ENCODE measurements at places on chromosomes 4 and X.

DNA sequence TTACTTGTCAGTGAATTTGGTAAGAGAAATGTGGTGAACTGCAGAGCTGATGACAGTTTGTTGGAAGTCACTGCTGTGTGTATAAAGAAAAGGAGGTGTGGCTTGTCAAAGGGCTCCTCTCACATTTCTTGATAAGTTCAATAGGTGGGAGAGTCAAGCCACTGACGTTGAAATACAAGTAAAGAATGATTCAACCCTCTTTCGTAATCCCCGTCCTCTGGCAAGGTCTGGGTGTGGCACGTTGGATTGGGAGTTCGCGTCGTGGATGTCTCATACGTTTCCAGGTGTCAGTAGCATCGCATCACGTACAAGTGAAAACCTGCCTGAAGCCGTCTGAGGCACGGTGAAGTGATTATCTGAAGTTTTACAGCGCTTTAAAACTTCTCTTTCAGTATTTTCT is 76.4 kb downstream of the EGF start:
- DNase-seq, result no peak

- DNase-seq, result no peak
Measured at GRCh38 chr4:175891851-175892250, 79.8 kb upstream of the GPM6A start.

DNA sequence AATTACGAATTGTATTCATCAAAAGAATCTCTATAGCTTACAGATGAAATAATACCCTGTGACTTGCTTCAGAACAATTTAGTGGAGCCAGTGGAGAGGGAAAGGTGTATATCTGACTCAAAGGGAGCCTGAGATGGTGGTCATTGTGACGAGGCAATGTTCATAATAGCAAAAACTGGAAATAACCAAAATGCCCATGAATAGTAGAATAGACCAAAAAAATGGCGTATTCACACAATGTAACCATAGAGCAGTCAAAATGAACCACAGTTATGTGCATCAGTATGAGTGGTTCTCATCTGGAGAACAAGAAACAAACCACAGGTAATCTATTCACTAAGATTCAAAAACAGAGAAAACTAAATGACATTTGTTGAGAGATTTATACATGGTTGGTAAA is 125.3 kb upstream of the CLNK start:
- no peak for DNase-seq

- no peak for DNase-seq
Measured at GRCh38 chr4:39706741-39707511, 9.0 kb downstream of the UBE2K start.

- no peak for DNase-seq
Measured at GRCh38 chrX:153685751-153686696, 1.7 kb upstream of the SLC6A8 start.

DNA sequence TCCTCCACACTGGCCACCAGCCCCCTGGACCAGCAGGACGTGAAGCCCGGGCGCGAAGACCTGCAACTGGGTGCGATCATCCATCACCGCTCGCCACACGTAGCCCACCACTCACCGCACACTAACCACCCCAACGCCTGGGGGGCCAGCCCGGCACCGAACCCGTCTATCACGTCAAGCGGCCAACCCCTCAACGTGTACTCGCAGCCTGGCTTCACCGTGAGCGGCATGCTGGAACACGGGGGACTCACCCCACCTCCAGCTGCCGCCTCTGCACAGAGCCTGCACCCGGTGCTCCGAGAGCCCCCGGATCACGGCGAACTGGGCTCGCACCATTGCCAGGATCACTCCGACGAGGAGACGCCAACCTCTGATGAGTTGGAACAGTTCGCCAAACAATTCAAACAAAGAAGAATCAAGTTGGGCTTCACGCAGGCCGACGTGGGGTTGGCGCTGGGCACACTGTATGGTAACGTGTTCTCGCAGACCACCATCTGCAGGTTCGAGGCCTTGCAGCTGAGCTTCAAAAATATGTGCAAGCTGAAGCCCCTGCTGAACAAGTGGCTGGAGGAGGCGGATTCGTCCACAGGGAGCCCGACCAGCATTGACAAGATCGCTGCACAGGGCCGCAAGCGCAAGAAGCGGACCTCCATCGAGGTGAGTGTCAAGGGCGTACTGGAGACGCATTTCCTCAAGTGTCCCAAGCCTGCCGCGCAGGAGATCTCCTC is 600 bp downstream of the POU3F4 start:
- no peak for DNase-seq

GRCh38 chrX:131061306-131061705 is 3.2 kb downstream of the ARHGAP36 start:
- no peak for DNase-seq

DNA sequence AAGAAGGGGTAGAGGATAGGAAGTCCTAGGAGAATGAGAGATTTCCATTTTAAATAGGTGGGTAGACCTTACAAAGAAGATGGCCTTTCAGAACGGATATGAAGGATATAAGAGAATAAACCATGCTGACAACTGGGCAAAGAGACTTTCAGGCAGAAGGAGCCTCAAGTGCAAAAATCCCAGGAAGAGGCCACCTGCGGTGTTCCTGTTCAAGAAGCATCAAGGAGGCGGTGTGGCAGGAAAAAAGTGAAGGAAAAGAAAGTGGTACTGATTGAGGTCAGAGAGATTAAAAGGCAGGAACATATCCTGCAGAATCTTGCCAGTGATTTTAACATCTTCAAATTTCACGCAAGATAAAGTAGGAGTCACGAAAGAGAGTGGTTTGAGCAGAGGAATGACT is 172.0 kb downstream of the FSTL5 start:
- no peak for DNase-seq

GRCh38 chrX:153338836-153339235 is 4.9 kb downstream of the ZNF275 start:
- no peak for DNase-seq

DNA sequence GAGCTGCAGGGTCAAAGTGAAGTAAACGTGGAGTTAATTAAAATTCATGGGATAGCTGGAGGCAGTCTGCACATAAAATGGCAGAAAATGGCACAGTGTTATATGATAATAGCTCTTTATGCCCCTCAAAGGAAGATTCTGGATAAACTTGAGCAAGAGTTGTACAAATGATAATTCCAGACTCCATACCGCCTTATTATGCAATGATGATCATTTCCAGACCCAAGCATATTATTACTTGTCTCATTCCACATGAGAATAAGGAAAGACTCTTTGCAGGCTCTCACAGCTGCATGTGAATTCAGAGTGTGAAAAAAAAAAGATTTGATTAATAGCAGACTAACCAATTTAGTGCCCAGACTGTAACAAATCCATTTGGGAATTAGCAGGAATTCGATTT is 105.4 kb downstream of the STK32B start:
- no peak for DNase-seq

- no peak for DNase-seq
Measured at GRCh38 chrX:56817179-56817578, 88.1 kb downstream of the NBDY start.

- DNase-seq, result no peak
Measured at GRCh38 chr4:40473578-40474388, 138.7 kb downstream of the CHRNA9 start.

- DNase-seq, result no peak
Measured at GRCh38 chrX:136546371-136546781, 14.4 kb downstream of the VGLL1 start.

DNA sequence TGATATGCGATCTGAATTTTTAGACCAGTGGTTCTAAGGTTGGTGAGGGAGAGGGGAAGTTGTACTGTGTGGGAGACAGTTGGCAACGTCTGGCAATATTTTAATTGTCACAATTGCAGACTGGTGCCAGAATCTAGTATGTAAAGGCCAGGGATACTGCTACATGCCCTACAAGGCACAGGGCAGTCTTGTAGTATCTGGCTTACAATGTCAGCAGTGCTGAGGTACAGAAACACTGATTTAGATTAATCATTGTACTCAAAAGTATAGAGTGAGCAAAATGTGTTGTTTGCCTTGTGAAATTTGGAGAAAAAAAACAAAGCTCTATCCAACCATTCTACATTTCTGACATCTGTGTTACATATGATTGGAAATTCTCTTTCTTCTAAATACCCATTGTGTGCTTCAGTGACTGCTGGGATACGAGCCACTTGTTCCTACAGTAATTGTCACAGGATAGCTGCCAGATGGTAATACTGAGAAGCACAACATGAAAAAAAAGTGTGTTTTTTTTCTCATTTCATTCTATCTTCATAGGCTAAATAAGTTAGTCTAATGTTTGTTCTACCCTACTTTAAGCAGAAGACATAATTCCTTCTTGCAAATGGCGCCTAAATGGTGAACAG is 526.7 kb upstream of the AGA start:
- DNase-seq, result no peak

- DNase-seq, result no peak
Measured at GRCh38 chr4:103664436-103665075, 55.2 kb downstream of the TACR3 start.

GRCh38 chr4:172980219-172980618 is 188.4 kb upstream of the GALNT7 start:
- no peak for DNase-seq

- no peak for DNase-seq
Measured at GRCh38 chrX:19188566-19188965, 66.3 kb upstream of the ADGRG2 start.

- no peak for DNase-seq
Measured at GRCh38 chrX:2676794-2677675, 14.1 kb upstream of the CD99 start.

DNA sequence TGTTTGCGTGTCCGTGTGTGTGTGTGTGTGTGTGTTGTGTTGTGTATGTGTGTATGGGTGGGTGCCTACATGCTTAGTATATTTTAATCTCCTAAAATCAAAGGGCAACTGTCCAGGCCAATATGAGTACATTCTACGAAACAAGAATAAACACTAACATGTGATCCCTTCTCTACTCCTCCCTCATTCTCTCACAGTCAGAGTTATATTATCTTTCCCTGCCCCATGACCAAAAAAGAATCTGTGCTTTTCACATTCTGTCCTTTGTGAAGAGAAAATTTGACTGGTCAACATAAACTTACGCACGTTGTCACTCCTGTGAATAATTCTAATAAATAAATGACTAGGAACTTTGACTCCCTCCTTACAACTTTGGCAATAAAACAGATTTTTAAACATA is 532.9 kb downstream of the DMD start:
- DNase-seq, result no peak

DNA sequence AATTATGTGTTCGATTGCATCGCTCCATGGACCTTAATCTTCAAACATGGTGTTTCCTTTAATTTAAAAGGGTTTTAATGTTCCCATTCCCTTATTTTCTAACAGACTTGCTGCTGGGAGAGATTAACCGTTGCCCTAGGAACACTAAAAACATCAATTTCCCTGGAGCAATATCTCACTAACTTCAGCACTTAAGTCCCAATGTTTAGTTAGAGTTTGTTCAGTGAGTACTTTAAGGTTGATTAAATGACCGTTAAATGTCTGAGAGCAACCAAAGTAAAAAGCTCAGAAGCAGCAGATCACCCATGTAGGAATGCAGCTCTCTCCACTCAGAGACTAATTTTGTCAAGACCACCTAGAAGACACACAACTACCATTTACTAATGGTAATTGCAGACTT is 111.2 kb upstream of the PDE5A start:
- DNase-seq, result no peak

GRCh38 chrX:129006491-129006890 is 516.8 kb downstream of the SMARCA1 start:
- no peak for DNase-seq

DNA sequence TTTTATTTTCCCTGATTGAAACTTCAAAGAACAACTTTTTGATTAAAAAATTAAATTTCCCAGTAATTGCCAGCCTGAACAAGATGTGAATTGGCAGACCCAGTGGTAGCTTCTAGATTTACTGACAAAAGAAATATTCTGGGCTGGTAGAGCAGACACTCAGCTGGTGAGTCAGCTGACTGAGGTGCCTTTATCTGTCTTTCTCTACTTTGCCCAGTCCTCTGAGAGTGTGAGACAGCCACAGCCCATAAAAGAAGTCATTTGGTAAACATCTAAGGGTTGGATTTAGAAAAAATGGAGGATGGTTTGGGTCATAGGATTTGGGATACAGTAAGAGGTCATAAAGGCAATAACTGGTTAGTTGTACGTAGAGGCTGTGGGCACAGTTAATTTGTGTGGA is 54.5 kb downstream of the CCSER1 start:
- no peak for DNase-seq

DNA sequence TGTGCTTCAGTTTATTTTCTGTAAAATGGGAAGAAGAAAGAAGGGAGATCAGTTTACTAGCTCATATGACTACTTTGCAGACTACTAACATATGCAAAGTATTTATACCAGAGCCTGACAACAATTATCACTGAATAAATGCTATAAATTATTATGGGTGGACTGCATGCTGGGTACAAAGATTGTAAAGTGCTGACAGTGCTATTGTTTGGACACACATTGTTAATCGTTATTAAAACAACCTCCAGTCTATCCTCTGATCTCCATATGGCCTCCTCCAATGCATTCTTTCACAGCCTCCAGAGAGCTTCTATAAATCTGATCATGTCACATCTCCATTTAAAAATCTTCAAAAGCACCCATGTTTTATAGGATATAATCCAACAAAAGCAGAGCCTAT is 90.1 kb upstream of the HS3ST1 start:
- DNase-seq, result no peak

GRCh38 chr4:155566354-155566753 is 100.3 kb upstream of the GUCY1A1 start:
- DNase-seq, result no peak

- no peak for DNase-seq
Measured at GRCh38 chrX:10089378-10089795, 67.4 kb upstream of the CLCN4 start.

GRCh38 chr4:2910409-2910808 is 52.8 kb downstream of the NOP14 start:
- no peak for DNase-seq

- no peak for DNase-seq
Measured at GRCh38 chrX:9875801-9876200, 89.6 kb downstream of the SHROOM2 start.

- DNase-seq, result no peak
Measured at GRCh38 chrX:119984652-119985051, 41.1 kb upstream of the NKAP start.

GRCh38 chr4:20825505-20825904 is 125.2 kb downstream of the PACRGL start:
- no peak for DNase-seq

Measured in activated T-cell treated with anti-CD3 and anti-CD28 coated beads for 48 hours (primary cell).